ENCODE measurements at places on chromosomes 2 and 18. TPM values are rescaled to one million over a fixed set of nuclear protein-coding genes. Genes with fewer than 3 reads are reported as not detected.
A peak's percentile ranks its signal among the peaks of the same experiment; 100 is the strongest.

The CNPPD1 gene
- total RNA-seq = 37.5 TPM

The CPO gene
- total RNA-seq = not detected

The TFPI gene
- 99.7 TPM for total RNA-seq

The AP1S3 gene
- total RNA-seq = 28.8 TPM

The COL6A3 gene
- total RNA-seq = 13.0 TPM

The TFCP2L1 gene
- total RNA-seq = 12.3 TPM

The MAP2 gene
- total RNA-seq = 4.0 TPM

The PDE11A gene
- total RNA-seq = 1.2 TPM

DNA sequence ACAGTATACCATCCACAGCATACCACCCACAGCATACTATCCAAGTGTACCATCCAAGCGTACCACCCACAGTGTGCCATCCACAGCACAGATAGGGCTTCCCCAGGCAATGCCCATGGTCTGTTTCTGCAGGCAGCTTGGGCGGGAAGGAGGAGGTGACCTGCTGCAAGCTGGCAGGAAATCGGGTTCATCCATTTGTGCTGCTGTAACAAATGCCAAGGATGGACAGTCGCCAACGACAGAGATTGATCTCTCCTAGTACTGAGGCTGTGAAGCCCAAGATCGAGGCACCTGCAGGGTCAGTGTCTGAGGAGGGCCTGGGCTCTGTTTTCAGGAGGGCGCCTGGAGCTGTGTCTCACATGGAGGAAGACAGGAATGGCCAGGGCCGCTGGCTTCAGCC is 93.6 kb upstream of the SNTG2 start:
- no peak for DNase-seq

DNA sequence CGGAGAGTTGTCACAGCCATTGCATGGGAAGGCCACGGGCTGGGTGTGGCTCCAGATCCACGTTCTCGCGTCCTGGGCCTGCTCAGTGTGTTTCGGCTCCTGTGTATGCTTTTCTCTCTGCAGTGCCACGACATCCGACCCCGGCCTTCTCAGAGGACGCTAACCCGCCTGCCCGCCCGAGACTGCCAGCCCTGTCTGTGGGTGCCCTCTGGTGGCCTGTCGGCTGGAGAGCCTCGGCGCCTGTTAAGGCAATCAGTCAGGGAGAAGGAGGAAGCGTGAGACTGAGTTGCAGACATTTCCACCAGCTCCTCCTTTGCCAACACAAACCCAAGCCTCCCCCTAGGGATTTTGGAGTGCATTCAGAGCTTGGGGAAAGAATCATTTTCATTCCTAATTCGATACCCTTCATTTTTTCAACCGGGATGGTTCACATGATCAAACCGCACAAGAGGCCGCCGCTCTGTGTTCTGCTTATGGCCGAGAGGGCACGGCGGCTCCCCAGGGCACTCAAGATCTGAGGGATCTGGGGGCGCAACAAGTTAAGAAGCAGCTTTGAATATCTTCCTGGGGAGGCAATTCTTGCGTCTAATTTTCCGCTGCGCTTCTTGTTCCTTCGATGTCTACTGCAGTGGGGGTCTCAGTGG is 37.5 kb upstream of the ZBTB7C start:
- no peak for DNase-seq

DNA sequence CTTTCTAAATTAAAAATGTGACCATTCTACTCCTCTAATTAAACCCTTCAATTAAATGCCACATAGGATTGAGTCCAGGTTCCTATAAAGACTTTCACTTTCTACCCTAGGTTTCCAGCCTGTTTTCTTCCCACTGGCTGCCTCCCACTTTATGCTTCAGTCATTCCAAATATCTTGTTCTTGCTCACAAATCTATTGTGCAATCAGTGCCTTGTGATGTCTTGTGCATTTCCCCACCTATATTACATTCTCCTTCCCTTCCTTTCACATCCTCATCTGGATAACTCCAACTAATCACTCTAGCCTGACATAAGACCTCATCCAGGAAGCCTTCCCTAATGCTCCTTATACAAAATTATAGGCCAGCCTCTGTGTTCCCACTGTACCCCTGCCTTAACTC is 281.7 kb upstream of the LRATD1 start:
- peak; percentile 20 for DNase-seq

- no peak for DNase-seq
These were observed 101.7 kb upstream of the RBBP8 start for GRCh38 chr18:22831441-22831904.

- DNase-seq = no peak
These were observed 169.4 kb downstream of the EIPR1 start for GRCh38 chr2:3208179-3208578.

DNA sequence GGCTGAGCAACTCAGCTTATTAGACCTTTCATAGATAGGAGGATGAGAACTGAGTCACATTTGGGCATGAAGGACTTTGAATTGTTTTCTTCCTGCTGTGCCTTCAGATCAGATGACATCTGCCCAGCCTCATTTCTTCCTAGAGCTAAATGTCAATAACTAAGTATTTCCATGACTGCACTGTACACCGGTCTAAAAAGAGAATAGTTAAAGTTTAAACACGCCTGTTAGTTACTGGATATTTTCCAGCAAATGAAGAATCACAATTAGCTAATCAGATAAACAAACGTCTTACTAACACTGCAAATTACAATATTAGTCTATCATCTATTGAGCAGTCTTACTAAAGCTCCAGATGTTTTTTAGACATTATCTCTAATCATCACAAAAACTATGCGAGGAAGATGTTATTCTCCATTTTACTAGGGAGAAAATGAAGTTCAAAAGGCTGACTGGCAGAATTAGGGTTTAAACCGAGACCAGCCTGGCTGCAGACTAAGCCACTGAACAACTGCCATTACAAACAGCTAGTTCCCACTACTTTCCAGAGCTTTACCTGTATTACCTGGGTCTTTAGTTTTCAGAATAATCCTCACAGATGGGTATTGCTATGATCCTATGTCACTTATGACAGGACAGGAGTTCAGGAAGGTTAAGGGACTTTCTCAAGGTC is 69.4 kb upstream of the ZNF397 start:
- DNase-seq = peak; percentile 77

GRCh38 chr2:240198226-240198625 is 57.8 kb upstream of the OTOS start:
- no peak for DNase-seq

- DNase-seq = no peak
These were observed at the start of gene ARHGEF4 for GRCh38 chr2:130836501-130837174. TSS of gene ARHGEF4 (plus strand) at chr2:130836914. CDS start at chr2:130836954, 40 bp downstream.
